Esophagus squamous epithelium (tissue), 5 donors: ENCODE measurements at places on chromosomes 13 and 19. TPM values are rescaled to one million over a fixed set of nuclear protein-coding genes. Genes with fewer than 3 reads are reported as not detected.

- H3K27ac ChIP-seq: no peak overlapping the region
- H3K36me3 ChIP-seq: no peaks in the 10 kb centered on the region
- no peak for DNase-seq
- H3K27me3 ChIP-seq: no peaks in the 10 kb centered on the region
- no peak overlapping the region for H3K4me3 ChIP-seq
These were observed 320.0 kb downstream of the TEX29 start for GRCh38 chr13:111640476-111640875.

- H3K4me1 ChIP-seq: no peaks in the 10 kb centered on the region
- no peaks in the 10 kb centered on the region for H3K27me3 ChIP-seq
- H3K36me3 ChIP-seq: no peaks in the 10 kb centered on the region
- DNase-seq: no peak
- no peak overlapping the region for H3K4me3 ChIP-seq
These were observed 787.4 kb downstream of the DACH1 start for GRCh38 chr13:71079638-71080037.

ZNF99 gene
- not detected for total RNA-seq

EEF2 gene
- total RNA-seq: 1,210 TPM

- no peaks in the 10 kb centered on the region for H3K36me3 ChIP-seq
- H3K27me3 ChIP-seq: no peaks in the 10 kb centered on the region
- no peak within 1 kb of the TSS for H3K4me3 ChIP-seq
- H3K4me1 ChIP-seq: peaks cover 26% of the 10 kb centered on the region
These were observed at the start of gene KLK12 for GRCh38 chr19:51034704-51035103. Gene KLK12, minus strand, starts transcription at chr19:51035002. Its CDS starts 381 bp downstream, at chr19:51034621.

PCP2 gene
- total RNA-seq: 0.53 TPM
